ENCODE measurements at places on chromosomes 3 and 15.

- DNase-seq: no peak
Measured at GRCh38 chr3:22621205-22621809, 581.8 kb upstream of the UBE2E2 start.

- DNase-seq: no peak
Measured at GRCh38 chr15:67335026-67335425, 80.4 kb downstream of the IQCH start.

DNA sequence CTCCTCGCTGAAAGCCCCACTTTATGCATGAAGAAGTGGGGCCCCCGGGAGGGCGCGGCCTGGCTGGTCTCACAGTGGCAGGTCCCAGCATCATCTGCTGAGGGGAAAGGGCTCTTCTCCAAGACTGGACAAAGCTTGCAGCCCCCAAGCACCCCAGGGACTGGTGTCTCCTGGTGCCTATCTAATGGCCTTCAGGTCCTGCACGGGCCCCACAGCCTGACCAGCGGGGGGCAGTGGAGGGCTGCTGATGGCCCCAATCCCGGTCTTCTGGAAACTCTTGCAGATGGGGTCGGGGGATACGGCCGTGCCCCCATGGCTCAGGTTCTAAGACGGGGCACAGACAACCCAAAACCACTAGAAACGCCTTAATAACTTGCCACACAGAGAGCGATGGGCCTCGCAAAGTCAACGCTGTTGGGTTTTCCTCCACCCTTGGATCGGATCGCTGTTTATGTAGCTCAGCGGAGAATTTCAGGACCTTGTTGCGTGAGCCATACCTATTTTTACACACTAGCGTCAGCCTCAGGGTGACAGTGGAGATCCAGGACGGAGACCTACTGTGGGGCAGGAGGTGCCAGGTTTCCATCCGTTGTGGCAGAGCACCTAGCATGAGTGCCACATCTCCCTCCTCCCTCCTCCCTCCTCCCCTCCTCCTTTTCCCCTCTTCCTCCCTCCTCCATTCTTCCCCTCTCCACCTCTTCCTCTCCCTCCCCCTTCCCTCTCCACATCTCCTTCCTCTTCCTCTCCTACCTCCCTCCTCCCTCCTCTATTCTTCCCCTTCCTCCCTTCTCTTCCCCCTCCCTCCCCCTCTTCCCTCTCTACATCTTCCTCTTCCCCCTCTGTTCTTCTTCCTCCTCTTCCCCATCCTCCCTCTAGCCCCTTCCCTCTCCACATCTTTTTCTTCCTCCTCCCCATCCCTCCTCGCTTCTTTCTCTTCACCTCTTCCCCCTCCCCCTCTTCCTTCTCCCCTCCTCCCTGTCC lies 79.3 kb upstream of the ALDH1L1 start:
- no peak for DNase-seq

GRCh38 chr15:42121021-42121420 lies 26.7 kb upstream of the PLA2G4D start:
- DNase-seq: no peak

GRCh38 chr3:139340784-139341183 lies 3.0 kb upstream of the MRPS22 start:
- DNase-seq: no peak

- no peak for DNase-seq
Measured at GRCh38 chr15:44243141-44243540, 45.4 kb upstream of the GOLM2 start.

DNA sequence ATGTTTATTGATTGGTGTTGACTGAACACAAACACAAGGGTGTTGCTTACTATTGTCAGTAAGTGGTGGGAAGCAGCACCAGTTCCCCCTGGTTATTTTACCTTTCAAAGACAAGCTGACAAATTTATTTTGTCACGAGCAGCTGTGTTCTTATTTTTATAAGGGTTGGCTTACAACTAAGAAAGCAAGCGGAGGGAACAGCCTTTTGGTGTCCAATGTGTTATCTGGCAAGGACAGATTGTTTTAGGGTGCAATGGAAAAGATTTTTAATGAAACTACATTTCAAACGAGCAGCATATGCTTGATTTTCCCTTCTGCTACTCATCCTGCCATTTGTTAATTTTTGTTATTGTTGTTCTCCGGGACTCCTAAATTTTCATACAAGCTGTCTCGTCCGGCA lies 920.6 kb upstream of the CFAP20DC start:
- DNase-seq: no peak

DNA sequence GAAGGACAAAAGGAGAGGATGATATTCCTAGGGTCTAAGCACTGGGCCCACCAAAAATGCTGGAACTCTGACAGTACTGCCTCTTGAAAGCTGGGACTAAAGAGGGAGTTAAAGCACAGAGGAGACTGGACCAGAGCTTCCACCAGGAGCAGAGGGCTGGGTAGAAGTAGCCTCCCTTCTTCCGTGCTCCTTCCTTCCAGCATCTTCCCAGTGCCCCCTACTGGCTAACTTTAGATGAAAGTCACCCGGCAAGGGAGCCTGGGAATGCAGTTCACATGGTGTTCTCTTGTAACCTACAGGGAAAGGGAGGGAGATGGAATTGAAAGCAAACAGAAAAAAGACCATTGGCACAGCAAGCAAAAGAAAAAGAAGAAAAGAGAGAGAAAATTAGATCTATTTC lies 106.1 kb upstream of the COL8A1 start:
- no peak for DNase-seq

DNA sequence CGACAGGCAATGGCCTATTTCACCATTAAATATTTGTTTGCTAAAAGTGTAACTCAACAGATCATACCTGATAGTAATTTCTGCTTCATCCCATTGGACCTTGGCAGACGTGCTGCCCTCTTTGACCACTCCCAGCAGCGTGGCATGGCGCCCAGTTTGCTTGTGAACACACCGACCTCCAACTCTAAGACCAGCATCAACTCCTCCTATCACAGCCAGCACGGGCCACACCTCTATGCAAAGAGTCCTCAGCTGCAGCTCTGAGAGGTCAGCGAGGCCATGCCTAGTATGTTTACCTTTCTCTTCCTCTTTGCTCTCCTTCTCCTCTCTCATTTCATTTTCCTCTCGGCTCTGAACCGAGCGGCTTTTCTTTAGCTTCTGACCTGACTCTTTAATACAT lies 80.6 kb downstream of the FBXL22 start:
- no peak for DNase-seq

DNA sequence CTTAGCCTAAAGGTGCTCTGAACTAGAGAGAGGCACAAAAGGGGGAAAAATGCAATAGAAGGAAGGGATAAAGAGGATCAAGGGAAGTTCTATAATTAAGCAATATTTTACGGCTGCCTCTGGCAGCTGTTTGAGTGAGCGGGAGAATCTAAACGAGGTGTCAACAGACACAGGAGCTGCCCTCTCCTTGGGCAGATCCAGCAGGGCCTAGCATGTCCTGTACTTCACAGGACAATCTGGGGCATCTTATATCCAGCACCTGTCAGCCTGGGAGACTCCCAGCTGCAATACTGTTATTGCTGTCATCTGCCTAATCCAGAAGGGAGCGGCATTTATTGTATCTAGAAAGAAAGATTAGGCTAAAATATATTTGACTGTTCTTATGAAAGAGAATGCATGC lies 68.9 kb downstream of the WWTR1 start:
- no peak for DNase-seq

- DNase-seq: no peak
Measured at GRCh38 chr3:9732080-9732739, 675 bp downstream of the BRPF1 start.

- DNase-seq: no peak
Measured at GRCh38 chr3:177300039-177300833, 103.0 kb upstream of the TBL1XR1 start.

DNA sequence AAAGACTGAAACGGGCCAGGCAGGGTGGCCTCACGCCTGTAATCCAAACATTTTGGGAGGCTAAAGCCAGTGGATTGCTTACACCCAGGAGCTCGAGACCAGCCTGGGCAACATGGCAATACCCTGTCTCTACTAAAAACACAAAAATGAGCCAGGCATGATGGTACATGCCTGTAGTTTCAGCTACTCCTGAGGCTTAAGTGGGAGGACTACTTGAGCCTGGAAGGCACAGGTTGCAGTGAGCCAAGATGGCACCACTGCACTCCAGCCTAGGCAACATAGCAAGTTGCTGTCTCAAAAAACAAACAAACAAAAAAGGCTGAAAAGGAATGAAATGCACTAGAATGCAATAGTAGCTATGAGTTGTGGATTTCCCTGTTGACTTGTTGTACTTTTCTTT lies 94.7 kb downstream of the STAG1 start:
- DNase-seq: no peak

DNA sequence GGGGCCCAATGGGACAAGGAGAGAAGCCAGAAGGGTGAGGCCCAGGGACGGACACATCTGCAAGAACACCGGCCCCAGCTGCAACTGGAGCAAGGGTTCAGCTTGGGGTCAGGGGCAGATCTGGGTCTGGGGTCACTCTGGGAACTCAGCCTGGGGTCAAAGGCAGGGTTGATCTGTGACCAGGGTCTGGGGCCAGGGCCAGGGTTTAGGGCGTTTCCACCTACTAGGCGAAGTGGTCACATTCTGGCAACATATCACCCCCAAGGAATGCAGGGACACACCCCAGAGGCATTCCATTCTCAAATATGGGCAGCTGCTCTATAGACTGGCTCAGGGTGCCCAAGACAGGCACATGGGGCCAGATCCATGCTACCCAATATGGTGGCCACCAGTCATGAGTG lies 9.0 kb downstream of the UROC1 start:
- DNase-seq: no peak

- no peak for DNase-seq
Measured at GRCh38 chr15:41429003-41429890, 12.4 kb downstream of the RTF1 start.

- DNase-seq: peak; percentile 29
Measured at GRCh38 chr3:12954891-12955650, 113.7 kb upstream of the RPL32 start.

DNA sequence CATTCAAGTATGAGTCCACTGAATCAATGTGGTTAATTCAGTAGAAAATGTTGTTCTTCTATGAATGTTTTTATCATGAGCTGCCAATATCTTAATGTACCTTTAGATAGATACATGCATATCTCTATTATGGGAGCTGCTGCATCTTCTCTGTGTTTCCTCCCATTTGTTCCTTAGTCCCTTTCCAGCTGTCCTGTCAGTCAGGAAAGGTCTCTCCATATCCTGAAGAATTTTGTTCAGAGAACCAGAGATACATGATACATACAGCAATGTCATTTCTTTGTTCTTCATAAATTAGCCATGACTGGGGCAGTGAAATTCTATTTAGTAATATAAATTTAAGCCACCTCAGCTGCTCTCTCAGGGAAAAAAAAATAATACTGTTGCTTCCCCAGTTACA lies 103.7 kb downstream of the P3H2 start:
- no peak for DNase-seq

DNA sequence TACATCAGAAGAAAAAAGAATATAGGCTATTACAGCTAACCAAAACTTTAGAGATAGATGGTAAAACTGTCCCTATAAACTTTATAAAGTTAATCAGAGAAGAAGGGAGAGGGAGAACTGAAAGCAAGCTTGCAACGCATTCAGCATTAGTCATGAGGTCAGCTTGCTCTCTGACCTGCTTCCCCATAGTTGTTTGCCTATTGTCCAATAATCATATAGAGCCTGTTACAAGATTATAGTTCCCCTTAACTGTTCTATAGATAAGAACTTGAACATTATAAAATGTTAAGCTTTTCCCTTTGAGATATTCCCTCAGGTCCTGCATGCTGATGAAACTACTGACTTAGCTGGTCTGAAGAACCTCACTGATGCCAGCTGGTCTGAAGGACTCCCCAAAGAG lies 74.5 kb downstream of the CPNE4 start:
- no peak for DNase-seq

All from NCI-H2081 treated with DMSO at 0.1 percent for 48 hours (cell line).